ENCODE measurements at places on chromosomes 2 and 18.

- DNase-seq, result no peak
These were observed 108.2 kb downstream of the ZNF521 start for GRCh38 chr18:25243754-25244153.

GRCh38 chr2:42770288-42771131 lies 6.6 kb upstream of the OXER1 start:
- DNase-seq, result peak; percentile 56

GRCh38 chr2:74188018-74188601 lies 9.4 kb upstream of the MOB1A start:
- peak; percentile 69 for DNase-seq

DNA sequence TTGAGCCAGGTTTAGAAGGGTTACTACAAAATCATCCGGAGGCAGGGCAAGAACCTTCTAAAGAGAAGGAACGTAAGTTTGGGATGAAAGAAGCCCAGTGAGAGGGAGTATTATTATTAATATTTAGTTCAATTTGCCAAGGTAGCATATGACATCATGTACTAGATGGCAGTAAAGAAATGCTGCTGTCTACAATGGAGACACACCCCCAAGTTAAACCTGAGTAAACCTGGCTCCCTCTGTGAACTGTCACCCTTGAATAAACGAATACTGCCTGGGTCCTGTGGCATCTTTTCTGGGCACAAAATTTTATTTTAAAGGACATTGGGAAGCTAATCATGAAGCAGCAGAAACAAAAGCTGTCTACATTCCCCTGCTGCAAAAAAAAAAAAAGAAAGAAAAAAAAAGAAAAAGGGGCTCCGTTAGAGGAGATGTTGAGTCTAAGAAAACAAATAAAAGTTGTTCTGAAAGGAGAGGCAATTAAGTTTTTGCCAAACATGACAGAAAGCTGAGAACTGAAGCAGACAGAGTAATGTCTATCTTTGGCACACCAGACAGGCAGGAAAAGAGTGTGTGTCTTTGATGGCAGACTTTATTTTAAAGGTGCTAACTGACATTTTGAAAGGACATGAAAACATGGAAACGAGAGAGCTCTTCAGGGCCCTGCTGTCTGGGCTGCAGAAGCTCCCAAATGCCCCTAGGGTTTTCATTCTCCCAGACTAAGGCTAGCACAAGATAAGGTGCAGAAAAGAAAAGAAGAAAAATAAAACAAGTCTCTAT lies 557.7 kb upstream of the CHAC2 start:
- DNase-seq, result no peak

GRCh38 chr2:215020283-215020682 lies 118.1 kb downstream of the ABCA12 start:
- no peak for DNase-seq

GRCh38 chr18:45106331-45106774 lies 425.7 kb downstream of the SETBP1 start:
- peak; percentile 51 for DNase-seq

- DNase-seq, result no peak
These were observed 440.1 kb downstream of the ZEB2 start for GRCh38 chr2:144079803-144080202.

- DNase-seq, result peak; percentile 45
These were observed 1.0 kb downstream of the ZCCHC2 start for GRCh38 chr18:62523631-62524439.

DNA sequence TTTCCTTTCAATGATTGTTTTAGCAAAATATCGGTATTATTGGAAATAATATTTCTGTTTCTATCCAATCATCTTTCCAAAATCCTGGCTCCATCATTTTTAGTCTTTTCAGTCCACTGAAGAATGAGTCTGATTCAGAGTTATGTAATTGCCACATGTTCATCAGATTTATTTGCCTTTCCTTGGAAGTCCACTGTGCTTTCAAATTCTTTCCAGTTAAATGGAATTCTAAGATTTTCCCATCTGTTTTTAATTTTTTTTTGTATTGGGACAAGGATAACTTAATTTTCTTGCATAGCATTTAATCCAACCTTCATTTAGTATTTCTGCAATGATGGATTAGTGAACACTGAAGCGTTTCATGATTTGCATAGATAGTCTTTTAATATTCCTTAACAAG lies 521.5 kb upstream of the NRXN1 start:
- no peak for DNase-seq

DNA sequence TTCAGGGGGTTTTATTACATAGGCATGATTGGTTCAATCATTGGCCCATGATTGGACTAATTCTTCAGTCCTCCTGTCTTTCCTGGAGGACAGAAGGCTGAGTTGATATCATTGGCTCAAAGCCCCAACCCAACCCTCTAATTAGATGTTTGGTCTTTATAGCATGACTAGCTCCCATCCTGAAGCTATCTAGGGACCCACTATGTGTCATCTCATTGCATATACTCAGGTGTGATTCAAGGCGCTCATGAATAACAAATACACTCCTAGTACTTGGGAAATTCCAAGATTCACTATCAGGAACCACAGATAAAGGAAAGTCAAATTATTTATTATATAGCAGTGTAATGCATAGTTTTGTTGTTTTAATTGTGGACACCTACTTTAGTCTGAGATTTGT lies 24.9 kb upstream of the NBEAL1 start:
- no peak for DNase-seq

DNA sequence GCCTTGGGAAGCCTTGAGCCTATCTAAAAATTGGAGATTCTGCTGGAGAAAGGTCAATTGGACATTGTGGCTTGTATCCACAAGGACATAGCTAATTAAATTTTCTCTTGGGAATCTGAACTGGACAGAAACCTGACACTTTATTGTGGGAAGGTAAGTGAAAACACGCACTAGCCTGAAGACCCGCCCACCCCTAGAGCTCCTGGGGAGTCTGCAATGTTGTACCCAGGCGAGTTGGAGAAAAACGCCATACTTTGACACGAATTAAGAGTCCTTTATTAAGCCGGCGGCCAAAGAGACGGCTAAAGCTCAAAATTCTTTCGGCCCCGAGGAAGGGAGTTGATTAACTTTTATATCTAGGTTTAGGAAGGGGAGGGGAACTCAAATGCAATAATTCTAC lies 1.2 kb upstream of the ZNF892 start:
- no peak for DNase-seq

- peak; percentile 92 for DNase-seq
These were observed 7.8 kb upstream of the NT5DC4 start for GRCh38 chr2:112712903-112713584.

GRCh38 chr2:147442816-147443215 lies 402.0 kb upstream of the ACVR2A start:
- no peak for DNase-seq

DNA sequence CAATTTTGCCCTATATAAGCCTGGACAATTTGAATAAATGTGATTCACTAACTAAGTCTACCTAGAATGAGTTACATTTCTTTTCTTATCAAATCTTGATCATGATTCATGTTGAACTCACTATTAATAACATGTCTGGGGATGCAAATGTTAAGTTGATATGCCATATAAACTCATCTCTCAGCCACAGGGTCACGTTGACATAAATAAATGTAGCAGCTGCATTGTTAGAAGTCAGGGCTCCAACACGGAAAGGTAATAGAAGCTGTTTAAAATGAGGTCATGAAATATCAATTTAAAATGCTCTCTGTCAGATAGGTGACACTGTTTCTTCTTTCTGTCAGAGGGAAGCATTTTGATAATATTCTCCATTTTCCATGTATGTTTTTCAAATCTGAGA lies 521.9 kb downstream of the CCDC85A start:
- no peak for DNase-seq

DNA sequence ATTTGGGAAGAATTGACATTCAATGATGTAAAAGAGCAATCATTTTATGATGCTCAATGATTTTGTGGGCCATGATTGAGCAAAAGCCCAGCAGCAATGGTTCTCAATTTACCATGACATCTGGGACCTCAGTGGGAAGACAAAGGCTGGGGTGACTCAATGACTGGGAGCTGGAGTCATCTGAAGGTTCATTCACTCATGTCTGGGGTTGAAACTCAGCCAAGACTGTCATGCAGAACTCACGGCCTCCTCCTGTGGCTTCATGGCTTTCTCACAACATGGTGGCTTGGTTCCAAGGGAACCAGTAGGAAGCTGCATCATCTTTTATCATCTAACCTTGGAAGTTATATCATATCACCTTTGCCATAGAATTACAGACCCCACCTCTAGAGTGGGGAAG lies 45.1 kb upstream of the CD226 start:
- peak; percentile 86 for DNase-seq

GRCh38 chr18:61606759-61607158 lies 273.5 kb downstream of the CDH20 start:
- peak; percentile 89 for DNase-seq

DNA sequence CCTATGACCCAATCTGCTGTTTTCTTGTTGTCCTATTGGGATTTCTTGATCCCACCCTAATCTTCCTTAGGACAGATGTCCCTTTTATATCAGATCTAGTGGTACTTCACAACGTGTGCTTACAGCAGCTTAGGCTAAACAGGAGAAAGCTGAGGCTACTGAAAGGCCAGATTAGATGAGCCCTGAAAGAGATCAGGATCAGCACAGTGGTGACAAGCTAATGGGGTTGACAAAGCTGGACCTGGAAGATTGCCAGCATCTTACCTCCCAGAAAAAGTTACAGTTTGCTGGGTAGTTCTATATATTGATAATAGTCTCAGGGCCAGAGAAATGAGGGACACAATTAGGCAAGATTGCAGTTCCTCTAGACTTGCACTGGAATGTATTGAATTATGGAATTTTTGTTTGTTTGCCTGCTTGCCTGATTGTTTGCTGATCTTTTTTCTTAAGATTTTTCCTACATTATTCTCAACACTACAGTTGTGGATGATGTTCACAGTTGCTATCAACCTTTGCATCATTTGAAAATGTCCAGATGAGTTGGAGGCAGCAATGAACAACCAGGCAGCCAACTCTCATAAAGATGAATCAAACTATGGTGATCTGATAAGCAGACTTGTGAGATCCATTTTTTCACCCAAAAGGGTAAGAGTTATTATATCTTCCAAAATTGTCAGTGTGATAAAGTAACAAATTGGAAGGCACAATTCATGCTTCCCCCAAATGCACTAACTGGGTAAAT lies 49.1 kb upstream of the PIK3C3 start:
- no peak for DNase-seq

- DNase-seq, result no peak
These were observed 54.4 kb downstream of the STK39 start for GRCh38 chr2:168192839-168193616.

GRCh38 chr2:157428500-157429175 lies 15.3 kb downstream of the CYTIP start:
- DNase-seq, result no peak

GRCh38 chr18:3973191-3973850 lies 481.8 kb downstream of the DLGAP1 start:
- peak; percentile 76 for DNase-seq

- no peak for DNase-seq
These were observed 165.6 kb downstream of the ARL6IP6 start for GRCh38 chr2:152883951-152884487.

- DNase-seq, result no peak
These were observed 42.4 kb upstream of the C1GALT1C1L start for GRCh38 chr2:43718530-43719124.

DNA sequence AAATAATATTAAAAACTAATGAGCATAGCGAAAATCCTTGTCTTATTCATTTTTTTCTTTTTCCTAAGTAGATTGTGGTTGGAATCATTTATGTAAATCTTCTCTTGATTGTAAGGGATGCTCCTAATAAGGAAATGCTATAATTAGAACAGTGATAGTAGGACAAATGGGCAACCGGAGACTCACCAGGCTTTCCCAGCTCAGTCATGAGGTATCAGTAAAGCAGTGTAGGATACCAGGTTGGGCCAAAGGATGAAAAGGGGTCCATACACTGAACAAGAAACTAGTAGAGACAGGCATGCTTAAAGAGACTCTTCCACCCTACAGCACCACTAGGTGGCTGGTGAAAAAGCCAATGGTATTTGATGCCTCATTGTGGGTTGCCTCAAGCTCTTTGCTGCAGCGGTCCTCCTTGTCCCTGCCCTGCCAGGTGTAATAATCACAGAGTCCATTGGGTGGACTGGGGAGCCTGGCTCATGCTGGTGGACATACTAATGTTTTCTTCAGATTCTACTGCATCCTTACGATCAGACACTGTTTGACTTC lies 71.4 kb upstream of the FAM98A start:
- DNase-seq, result no peak

DNA sequence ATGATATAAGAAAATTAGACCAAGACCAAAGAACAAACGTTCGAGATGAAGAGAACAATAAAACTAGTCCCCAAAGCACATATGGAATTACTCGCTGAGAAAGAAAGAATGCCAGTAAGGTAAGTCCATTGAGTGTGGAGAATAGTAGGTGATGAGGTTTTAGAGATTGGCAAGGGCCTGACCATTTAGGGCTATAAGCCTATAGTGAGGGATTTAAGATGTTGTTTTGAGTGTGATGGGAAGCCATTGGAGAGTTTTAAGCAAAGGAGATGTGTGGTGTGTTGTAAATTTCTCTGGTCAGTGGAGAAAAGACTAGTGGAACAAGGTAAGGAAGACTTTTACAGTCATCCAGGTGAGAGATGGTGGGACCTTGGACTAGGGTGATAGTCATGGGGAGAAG lies 151.1 kb downstream of the MCFD2 start:
- DNase-seq, result no peak

- DNase-seq, result peak; percentile 100
These were observed 108.7 kb downstream of the MAP3K20 start for GRCh38 chr2:173184031-173185004.

GRCh38 chr18:37442477-37442876 lies 123.1 kb downstream of the CELF4 start:
- no peak for DNase-seq

DNA sequence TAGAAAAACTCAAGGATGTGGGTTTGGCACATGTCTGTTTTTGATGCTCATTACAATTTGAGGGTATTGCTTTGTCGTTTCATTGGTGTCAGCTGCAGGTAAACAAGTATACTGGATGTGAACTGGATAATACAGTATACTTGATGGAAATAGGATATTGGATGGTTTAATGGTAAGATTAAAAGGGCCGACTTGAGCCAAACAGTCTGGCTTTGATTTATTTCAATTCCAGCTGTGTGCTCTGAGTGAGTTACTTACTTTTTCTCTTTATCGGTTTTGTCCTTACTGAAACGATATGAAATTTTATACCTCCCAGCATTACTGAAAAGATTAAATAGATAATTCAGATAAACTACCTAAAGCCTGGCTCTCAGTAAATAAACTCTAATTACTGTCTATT lies 227.6 kb downstream of the ASXL3 start:
- DNase-seq, result no peak

DNA sequence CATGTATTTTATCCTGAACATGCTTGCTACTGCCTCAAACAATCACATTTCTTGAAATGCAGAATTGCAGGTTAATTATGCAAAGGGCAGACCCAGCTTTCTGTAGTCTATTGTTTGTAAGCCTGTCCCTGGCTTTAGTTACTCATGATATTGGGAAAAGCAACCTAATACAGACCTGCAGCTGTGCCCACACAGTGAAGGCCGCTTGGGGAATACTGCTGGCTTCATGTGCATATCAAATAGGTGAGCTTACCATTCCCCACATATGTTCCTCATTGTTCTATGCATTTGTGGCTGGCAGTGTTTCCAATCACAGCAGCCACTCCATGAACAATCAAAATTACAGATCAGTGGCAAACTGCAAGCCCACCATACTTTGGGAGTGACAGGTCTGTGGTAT lies 186.3 kb downstream of the TMEM163 start:
- no peak for DNase-seq

All from fibroblast of mammary gland (primary cell).